ENCODE measurements at places on chromosomes 11 and 22. TPM values are rescaled to one million over a fixed set of nuclear protein-coding genes. Genes with fewer than 3 reads are reported as not detected.

GRCh38 chr22:22712092-22712658 is 67.8 kb downstream of the GGTLC2 start:
- DNase-seq = peak; percentile 5
- H3K27ac ChIP-seq = no peak overlapping the region

DNA sequence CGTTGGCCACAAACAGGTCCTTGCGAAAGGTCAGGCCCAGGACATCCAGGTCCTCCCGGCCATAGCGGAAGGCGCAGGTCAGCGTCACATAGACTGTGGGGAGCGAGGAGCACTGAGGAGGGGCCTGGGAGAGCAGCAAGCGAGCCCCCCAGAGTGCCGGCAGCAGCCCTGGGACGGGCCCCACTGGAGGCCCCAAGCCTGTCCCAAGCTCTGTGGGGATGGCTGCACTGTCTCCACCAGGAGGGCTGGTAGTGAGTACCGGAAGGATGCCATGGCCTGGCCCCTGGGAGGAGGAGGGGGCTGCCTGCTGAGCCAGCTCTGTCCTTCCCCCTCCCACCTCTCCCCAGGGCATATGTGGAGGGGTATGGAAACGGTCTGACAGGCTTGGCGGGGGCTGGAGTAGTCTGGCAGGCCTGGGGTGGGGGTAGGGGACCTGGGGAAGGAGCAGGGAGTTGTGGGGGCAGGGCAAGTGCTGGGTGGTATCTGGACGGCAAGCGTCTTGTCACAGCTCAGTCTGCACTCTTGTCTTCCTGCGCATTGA is 42.9 kb downstream of the TPBGL start:
- H3K27me3 ChIP-seq = no peaks in the 10 kb centered on the region
- DNase-seq = no peak
- no peak overlapping the region for H3K4me3 ChIP-seq
- no peaks in the 10 kb centered on the region for H3K36me3 ChIP-seq

DNA sequence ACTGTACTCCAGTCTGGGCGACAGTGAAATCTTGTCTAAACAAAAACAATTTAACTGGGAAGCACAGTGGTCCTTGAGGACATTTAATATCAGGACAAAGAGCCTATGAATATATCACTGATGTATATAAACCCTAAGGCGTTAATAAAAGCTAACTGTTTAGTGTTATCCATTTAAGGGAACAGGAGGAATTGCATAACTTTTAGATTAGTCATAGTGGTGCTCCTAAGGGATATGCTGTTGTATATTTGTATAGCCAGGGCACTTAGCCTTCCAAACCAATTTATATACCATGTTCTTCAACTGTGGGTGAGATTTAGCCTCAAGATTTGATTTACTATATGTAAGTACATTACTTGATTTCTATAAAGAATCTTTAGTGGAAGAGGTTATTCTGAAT is 3.0 kb upstream of the CHEK1 start:
- H3K27me3 ChIP-seq = no peaks in the 10 kb centered on the region
- no peak overlapping the region for H3K4me3 ChIP-seq
- DNase-seq = no peak
- no peak overlapping the region for H3K27ac ChIP-seq

GRCh38 chr11:66919923-66920322 is 38.3 kb downstream of the PC start:
- H3K4me1 ChIP-seq = no peaks in the 10 kb centered on the region
- no peak overlapping the region for H3K27ac ChIP-seq
- peaks cover 7% of the 10 kb centered on the region for H3K27me3 ChIP-seq

- H3K27me3 ChIP-seq = no peaks in the 10 kb centered on the region
- no peak for DNase-seq
- H3K36me3 ChIP-seq = no peaks in the 10 kb centered on the region
- H3K27ac ChIP-seq = no peak overlapping the region
- no peak overlapping the region for H3K4me3 ChIP-seq
- H3K4me1 ChIP-seq = no peaks in the 10 kb centered on the region
These were observed 24.9 kb downstream of the FGF4 start for GRCh38 chr11:69750108-69750850.

DNA sequence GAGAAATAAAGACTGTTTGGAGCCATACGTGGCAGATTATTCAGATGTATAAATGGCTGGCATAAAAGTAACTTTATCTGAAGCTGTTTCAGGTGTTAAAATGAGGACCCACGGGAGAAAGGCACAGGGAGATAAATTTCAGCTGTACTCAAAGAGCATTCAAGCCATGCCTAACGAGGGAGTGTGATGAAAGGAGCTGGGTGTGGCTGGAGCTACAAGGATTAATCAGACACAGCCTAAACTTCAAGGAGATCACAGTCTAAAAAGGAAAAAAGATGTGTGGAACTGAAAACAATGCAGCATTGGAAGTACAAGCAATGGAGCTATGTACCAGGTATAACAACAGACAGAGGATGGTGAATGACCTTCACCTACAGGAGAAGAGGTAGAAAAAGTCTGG is 120.8 kb upstream of the APOA1 start:
- H3K4me1 ChIP-seq = peaks cover 21% of the 10 kb centered on the region
- DNase-seq = no peak
- no peak overlapping the region for H3K4me3 ChIP-seq

Gene SCGB1A1
- total RNA-seq = not detected

- peaks cover 21% of the 10 kb centered on the region for H3K27me3 ChIP-seq
- H3K4me3 ChIP-seq = no peak overlapping the region
- no peak overlapping the region for H3K27ac ChIP-seq
These were observed 32.7 kb upstream of the CCDC34 start for GRCh38 chr11:27395556-27396258.

GRCh38 chr11:88383447-88383846 is 45.9 kb upstream of the CTSC start:
- H3K36me3 ChIP-seq = peaks cover 8% of the 10 kb centered on the region
- no peak for DNase-seq
- H3K4me1 ChIP-seq = peaks cover 17% of the 10 kb centered on the region
- H3K4me3 ChIP-seq = no peak overlapping the region
- no peak overlapping the region for H3K27ac ChIP-seq

DNA sequence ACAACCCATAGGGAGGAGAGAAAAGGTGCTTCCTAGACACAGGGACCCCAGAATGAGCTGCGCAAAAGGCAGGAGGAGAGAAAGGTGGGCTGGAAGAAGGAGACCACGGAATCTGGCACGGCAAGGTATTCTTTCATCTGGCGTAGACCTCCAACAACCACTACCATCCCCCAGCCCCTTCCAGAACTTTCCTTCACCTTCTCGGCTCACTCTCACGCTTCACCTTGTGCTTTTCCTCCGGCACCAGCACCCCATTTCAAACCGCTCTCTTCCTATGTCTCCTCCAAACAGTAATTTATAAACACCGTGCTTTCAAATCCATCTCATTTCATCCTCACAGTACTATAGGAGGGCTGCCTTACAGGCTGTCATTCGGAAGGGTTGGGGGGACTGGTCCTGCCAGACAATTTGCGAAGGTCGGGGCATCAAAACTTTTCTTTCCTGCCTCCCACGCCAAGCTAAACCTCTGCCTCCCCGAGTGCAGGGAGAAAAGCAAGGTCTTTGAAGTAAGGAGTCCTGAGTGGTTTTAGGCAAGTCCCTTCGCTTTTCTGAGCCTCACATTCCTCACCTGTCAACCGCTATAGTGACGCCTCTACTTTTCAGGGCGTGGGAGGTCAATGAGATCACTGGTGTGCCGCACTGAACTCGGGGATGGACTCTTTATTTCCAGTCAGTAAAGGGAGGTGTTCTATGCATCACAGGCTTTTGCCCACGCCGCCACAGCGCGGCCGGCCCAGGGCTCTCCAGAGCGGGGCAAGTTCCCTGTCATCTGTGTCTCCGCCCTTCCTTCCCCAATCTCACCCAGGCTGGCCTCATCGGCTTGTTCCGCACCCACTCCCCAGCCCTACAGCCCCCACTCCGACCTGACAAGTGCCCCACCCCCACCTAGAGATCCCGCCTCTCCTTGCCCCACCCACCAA is 800 bp downstream of the KCTD21 start:
- H3K4me3 ChIP-seq = peak overlapping the region; percentile 97
- no peaks in the 10 kb centered on the region for H3K27me3 ChIP-seq
- peaks cover 34% of the 10 kb centered on the region for H3K4me1 ChIP-seq
- peak; percentile 71 for DNase-seq

DNA sequence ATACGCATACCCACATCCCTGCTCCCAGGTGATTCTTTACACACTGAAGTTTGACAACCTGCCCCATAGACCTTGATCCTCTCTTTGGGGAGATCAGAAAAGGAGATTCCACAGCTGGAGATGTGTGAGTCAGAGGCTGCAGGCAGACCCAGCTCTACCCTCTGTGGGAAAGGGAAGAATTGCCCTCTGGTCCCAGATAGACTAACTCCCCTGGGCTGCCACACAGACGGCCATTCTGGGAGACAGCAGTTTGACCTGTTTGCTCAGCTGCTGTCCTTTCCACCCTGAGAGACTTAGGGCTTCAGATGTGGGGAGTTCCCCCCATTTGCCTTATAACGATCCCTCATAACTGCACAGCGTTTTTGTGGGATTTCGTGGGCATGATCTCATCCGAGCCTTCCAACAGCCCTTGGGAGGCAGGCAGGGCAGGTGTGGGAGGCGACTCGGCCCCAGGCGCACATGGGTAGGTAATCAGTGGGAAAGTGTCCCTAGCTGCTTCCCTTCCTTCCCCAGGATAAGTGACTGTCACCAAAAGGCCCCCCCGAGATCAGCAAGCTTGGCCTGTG is 14.1 kb downstream of the FAM83F start:
- no peaks in the 10 kb centered on the region for H3K4me1 ChIP-seq
- no peak overlapping the region for H3K4me3 ChIP-seq
- no peaks in the 10 kb centered on the region for H3K36me3 ChIP-seq
- no peak for DNase-seq
- peaks cover 55% of the 10 kb centered on the region for H3K27me3 ChIP-seq
- H3K27ac ChIP-seq = no peak overlapping the region

DNA sequence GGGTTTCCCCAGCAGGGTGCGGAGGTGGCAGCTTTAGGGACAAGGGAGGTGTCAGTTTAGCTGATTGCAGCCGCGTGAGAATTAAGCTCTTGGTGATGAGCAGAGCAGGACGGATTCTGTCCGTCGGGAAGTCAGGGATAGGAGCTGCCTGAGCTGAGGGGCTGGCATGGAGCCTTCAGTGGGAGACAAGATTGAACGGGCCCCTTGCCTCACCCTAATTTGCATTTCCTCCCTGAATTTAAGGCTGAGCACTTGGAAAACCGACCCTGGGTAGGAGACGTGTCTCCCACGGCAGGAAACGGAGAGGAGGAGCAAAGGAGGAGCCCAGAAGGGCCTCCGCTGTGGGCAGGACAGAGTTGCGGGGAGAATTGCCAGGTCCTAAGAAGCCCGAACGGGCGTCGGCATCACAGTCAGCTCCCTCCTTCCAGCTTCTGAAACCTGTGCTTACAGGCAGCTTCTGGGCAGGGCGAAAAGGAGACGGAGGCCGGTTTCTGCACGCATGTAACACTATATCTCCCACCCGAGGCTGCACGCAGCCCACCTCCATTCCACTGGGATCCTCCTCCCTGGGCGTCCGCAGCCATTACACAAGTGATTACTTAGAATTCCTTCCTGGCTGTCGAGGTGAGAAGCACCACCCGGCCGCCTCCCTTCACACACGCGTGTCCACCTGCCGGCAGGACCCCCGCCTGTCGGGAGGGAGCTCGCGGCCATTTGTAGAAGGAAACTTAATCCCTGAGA is 345.8 kb downstream of the BRD1 start:
- H3K4me3 ChIP-seq = no peak overlapping the region
- peaks cover 1% of the 10 kb centered on the region for H3K36me3 ChIP-seq
- peaks cover 8% of the 10 kb centered on the region for H3K27me3 ChIP-seq
- no peak for DNase-seq
- H3K27ac ChIP-seq = no peak overlapping the region

Gene PATE3
- total RNA-seq = not detected

DNA sequence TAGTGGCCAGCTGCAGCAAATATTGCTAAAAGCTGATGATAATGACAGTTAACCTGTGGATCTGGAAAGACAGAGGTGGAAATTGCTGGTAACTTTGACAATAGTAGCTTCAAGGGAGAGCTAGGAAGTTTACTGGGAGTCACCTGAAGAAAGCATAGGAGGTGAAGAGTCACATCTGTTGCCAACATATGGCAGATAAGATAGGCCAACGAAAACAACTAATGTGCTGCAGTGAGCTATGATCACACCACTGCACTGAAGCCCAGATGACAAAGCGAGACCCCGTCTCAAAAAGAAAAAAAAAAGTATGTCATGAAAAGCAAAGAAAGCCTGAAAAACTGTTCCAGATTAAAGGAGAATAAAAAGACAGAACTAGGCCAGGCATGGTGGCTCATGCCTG is 4.3 kb upstream of the PRDM10 start:
- peaks cover 2% of the 10 kb centered on the region for H3K27me3 ChIP-seq
- no peak overlapping the region for H3K27ac ChIP-seq
- H3K36me3 ChIP-seq = no peaks in the 10 kb centered on the region
- no peak overlapping the region for H3K4me3 ChIP-seq

Gene HBD
- total RNA-seq = not detected

GRCh38 chr11:2774173-2775082 is 74.6 kb upstream of the KCNQ1OT1 start:
- no peak overlapping the region for H3K27ac ChIP-seq
- peak; percentile 9 for DNase-seq
- H3K4me3 ChIP-seq = no peak overlapping the region
- H3K36me3 ChIP-seq = no peaks in the 10 kb centered on the region
- peaks cover 17% of the 10 kb centered on the region for H3K4me1 ChIP-seq
- H3K27me3 ChIP-seq = peaks cover 13% of the 10 kb centered on the region

DNA sequence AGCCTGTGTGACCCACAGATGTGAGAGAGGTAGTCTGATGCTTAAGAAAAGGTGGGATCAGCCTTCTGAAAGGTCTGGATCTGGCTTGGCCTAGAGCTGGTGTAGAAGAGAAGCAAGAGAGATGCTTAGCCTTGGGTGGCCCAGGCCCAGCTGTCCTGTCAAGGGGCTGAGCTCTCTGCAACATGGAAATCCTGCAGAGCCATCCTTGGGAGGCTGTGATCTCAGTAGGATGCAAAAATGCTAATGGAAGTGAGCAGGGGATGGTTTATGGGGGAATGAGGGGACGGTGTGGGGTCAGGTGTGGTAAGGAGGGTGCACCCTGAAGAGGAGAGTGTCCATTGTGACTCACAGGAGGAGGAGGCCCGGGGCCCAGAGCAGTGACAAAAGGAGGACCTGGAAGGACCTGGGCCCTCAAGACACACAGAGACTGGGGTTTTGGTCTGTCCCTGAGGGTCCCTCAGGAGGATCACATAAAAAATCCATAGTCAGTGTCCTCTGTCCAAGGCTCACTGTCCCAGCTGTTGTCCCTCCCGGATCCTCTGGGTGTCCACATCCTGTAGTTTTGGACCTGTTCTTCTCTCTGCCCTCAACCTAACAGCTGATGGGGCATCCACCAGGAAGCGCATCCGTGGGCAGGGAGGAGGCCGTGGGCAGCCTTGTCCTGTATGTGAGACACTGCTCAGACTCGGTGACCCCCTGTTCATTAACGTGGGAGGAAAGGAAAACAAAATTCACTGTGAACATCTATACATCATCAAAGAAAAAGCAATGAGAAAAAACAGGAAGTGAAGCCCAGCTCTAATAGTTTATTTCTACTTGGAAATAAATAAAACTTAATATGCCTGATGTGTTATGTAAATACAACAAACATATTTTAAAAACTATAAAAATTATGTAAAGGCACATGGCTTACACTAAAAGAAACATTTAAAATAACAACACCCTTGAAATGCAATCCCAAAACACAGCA is 129.8 kb downstream of the ZNF280B start:
- H3K4me1 ChIP-seq = no peaks in the 10 kb centered on the region
- no peak for DNase-seq
- no peak overlapping the region for H3K4me3 ChIP-seq
- no peaks in the 10 kb centered on the region for H3K36me3 ChIP-seq
- no peak overlapping the region for H3K27ac ChIP-seq
- peaks cover 53% of the 10 kb centered on the region for H3K27me3 ChIP-seq

GRCh38 chr22:39466228-39467006 is 9.6 kb downstream of the MGAT3 start:
- H3K27me3 ChIP-seq = peaks cover 2% of the 10 kb centered on the region
- no peak for DNase-seq
- H3K27ac ChIP-seq = no peak overlapping the region
- H3K4me3 ChIP-seq = no peak overlapping the region
- H3K36me3 ChIP-seq = no peaks in the 10 kb centered on the region
